ENCODE measurements at places on chromosomes 7 and 10.

GRCh38 chr7:22864301-22864700, 41.7 kb upstream of the TOMM7 start:
- DNase-seq = no peak

DNA sequence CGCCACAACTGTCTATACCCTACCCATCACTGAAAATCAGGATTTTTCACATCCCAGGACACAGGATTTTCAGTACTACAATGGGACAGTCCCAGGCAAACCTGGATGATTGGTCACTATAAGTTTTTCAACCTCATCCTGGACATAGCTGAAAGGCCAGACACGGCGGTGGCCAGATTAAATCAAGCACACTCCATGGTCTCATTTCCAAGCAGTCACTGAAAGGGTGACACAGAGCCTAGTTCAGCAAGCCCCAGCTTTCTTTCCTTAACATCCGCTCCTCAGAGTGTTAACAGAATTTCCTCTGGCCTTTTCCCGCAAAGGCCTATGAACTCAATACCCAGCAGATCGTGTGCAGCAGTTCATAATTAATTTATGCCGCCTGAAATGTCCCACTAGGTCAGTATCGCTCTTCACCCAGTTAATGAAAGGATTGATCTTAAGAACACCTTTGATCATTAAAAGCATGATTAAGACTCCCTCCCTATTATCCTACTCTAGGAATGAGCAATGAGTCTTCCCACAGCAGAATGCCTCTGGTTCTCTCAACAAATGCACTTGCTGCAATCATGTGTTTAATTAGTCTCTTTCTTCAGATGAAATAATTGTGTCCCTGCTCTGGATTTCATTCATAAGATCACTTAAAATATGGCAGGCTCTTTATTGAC, 104.0 kb upstream of the NANOS1 start:
- no peak for DNase-seq

GRCh38 chr7:141221007-141221612, 147.2 kb downstream of the TMEM178B start:
- no peak for DNase-seq

DNA sequence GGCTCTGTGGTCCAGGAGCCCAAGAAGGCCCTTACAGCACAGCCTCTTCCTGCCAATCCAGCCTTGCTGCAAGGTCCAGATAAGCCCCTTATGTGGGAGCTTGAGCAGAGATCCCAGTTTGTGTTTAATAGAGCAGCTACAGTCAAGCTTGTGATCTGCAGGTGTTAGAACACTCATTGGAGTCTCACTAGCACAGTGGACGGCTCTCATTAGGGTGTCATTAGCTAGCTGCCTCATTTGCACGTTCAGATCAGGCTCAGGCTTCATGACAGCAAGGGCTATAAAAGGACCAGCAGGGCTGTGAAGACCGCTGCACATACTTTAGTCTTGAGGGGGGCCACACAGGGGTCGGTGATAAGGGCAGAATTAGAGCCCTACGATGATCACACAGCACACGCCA, 443.2 kb downstream of the RPS24 start:
- DNase-seq = no peak

- no peak for DNase-seq
Measured at GRCh38 chr7:41732436-41732785, 29.5 kb upstream of the INHBA start.

GRCh38 chr7:27145165-27145913, 1.9 kb upstream of the HOXA5 start:
- DNase-seq = no peak

- DNase-seq = no peak
Measured at GRCh38 chr7:131600085-131600881, 43.9 kb upstream of the PODXL start.

DNA sequence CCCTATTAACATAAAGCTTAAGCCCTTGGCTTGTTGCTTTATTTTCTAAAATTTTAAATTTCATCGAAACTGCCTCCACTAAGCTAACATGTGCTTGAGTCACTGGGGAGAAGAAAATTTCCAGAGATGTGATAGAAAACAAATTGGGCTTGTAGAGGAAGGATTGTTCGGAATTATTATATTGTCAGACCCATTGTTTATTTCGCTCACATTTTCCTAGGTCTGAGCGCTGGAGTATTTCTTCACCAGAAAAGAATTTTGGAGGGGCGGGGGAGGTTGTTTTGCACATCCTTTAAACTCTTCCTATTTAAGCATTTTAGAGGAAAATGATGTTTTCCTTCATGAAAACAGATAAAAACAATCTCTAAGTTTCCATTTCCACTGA, 29.1 kb downstream of the CELF2 start:
- no peak for DNase-seq

- no peak for DNase-seq
Measured at GRCh38 chr10:6501931-6502330, 78.1 kb downstream of the PRKCQ start.

DNA sequence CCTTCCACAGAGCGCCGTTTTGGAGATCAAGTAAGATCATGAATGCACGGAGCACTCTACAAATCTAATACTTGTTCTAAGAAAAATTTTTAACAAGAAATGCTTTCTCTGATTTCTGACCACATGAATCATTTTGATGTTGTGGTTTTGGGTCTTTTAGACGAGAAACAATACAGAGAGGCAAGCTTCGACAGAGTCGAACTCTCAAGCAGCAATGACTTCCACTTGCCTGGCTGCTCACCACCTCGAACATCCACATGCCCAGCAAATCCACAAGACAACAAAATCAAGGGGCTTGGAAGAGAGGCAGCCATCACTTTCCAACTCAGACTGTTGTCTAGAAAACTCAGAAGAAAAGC, 69.4 kb upstream of the GSDME start:
- DNase-seq = no peak

GRCh38 chr10:71888248-71888622, 37.2 kb upstream of the PSAP start:
- DNase-seq = no peak

DNA sequence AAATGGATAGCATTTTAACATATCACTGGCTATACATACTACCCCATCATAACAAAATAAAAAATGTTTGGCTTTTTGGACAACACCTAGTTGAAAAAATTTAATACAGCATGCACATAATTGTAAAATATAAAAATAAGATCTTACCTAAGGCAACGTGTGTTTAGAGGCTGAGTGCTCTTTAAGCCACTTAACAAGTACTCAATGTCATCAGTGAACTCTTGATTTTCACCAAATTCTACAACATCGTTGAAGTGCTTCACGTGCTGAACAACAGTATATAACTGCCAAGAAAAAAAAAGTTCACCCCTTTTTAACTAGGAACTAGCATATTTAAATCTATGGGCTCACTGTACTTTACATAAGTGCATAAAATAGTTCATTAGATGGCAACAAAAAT, 49.5 kb downstream of the WAPL start:
- DNase-seq = no peak

DNA sequence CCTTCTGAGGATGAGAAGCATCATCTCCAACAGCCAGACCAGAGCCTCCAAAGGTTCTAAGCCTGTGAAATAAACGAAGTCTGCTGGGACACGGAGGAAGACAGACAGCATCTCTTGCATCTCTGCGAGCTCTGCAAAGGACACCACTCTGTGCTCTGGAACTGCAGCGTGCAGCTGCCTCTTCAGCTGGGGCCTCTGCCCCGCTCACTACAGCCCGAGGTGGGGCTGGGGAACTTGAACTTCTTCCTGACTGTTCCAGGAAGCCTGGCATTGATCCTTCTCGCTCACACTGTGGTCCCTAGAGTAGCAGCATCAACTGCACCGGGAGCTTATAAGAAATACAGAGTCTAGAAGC, 163.3 kb downstream of the USP6NL start:
- DNase-seq = no peak

DNA sequence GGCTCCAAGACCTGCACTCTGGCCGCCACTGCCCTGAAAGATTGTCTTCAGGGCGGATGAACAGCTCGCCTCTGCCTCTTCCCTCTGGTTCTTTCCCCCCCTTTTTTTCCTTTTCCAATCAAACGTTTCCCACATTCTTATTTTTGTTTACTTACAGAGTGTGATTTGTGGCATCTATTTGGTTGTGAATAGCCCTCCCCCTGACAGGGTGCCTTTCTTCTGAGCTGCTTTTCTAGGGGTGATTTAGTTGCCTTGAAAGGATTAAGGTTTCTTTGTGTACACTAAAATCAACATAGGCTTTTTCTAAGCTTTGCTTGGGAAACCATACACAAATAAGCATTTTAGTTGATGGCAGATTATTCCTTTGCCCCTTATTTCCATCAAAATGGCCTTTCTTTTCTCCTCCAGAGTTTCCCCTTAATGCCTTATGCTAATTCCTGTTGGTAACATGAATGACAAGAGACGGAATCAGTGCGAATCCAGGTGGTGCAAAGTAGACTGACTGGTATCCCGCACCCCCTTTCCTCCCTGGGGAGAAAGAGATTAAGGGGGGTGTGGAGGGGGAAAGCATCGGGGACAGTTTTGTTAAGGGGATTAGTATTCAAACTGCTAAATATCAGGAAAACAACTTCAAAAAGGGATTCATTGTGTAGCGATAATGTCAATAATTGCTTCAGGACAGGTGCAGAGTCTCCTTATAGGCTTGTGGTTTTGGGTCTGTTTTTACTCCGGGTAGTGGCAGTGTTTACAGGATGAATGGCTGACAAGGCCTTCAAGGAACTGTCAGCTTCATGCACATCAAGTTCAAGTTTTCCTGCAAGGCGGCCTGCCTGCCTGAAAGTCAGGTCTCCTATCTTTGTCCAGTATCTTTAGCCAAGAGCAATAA, 431.6 kb upstream of the GALNT17 start:
- no peak for DNase-seq

GRCh38 chr7:12583922-12584321, 13.4 kb downstream of the SCIN start:
- DNase-seq = no peak

DNA sequence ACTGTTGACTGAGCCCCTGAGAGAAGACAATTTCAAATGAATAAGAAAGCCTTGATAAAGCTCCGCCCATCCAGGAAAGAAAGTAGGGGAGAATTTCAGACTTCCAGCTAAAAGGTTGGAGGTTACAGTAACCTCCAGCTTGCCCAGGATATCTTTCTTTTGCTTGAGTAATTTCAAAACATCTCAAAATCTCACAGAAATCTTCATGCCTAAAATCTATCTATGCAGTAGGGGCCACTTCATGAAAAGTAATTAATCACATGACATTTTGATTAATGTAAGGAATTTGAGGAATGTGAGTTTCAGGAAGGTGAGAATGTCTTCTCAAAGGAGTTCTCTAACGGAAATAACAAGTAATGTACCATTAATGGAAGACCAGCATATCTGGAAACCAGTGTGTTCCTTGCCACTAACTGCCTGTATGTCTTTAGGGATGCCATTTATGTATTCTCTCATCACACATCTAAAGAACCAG, 24.2 kb downstream of the TRIL start:
- DNase-seq = no peak

DNA sequence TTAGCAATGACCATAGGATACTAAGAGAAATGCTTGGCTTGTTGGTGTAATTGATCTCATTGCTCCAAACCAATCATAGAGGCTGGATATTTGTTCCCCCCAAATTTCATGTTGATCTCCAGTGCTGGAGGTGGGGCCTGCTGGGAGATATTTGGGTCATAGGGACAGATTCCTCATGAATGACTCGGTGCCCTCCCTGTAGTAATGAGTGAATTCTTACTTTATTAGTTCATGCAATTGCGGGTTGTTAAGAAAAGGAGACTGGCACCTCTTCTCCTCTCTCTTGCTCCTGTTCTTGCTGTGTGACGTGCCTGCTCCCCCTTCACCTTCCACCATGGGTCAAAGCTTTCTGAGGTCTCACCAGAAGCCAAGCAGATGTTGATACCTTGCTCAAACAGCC, 630.1 kb downstream of the CALN1 start:
- no peak for DNase-seq

GRCh38 chr10:5500162-5500670, 846 bp upstream of the CALML5 start:
- DNase-seq = no peak

GRCh38 chr10:83678850-83679249, 460.5 kb upstream of the GHITM start:
- no peak for DNase-seq

GRCh38 chr10:79329529-79329928, 17.7 kb upstream of the PPIF start:
- DNase-seq = no peak

GRCh38 chr7:46960970-46961369, 620.9 kb downstream of the TNS3 start:
- DNase-seq = no peak

GRCh38 chr7:78296644-78297371, 498.2 kb downstream of the PHTF2 start:
- DNase-seq = no peak

GRCh38 chr10:122050811-122051210, 61.8 kb downstream of the TACC2 start:
- DNase-seq = no peak

GRCh38 chr7:80220022-80220634, 85.5 kb downstream of the GNAI1 start:
- DNase-seq = no peak

- no peak for DNase-seq
Measured at GRCh38 chr7:106023369-106024322, 60.6 kb downstream of the CDHR3 start.

DNA sequence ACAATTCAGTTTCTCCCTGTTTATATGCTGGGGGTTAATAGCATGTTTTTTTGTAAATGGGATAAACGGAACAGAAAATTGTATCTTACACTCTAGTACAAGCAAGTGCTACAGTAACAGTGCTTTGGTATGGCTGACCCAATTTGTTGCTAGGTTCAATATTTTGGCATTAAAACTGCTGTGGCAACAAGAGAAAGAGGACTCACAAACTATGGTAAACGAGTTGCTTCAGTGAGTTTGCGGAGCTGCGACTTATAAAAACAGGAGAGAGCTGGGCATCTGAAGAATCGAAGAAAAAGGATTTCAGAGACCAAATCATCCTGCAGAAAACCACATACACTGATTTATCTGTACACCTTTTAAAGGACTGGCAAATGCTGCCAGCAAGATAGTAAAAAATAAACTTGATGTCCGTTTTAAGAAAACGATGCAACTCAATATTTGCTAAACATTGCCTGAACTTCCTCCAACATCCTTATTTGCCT, 2.2 kb downstream of the GLUD1 start:
- no peak for DNase-seq

GRCh38 chr7:90709501-90710465, 113.7 kb downstream of the CDK14 start:
- no peak for DNase-seq

DNA sequence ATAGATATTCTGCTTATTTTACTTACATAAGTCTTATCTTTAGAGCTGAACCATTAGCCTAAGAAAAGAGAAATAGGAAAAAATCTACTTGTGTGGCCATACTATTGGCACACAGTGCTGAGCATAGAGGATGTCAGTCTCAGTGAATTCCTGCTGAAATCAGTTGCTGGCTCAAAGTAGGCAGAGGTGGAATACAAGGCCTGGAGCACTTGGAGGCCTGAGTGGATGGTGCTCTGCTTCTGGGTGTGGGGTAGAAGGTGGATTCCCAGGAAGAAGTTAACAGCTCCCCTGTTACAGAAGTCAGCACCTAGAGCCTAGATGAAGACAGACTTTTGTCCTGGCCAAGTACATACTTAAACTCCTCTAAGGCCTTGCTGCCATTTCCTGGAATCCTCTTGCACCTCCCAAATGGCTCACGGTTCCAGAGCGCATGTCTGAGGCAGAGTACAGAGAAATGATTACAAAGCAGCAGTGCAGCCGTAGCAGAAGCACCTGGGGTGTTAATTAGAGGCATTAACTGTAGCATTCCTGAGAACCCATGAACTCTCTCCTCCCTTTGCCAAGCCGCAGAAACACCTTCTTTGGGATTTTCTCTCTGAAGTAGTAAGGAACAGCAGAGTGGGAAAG, 18.0 kb upstream of the XPNPEP1 start:
- no peak for DNase-seq

All from bone marrow (tissue), 2 donors.